Stimulated activated CD8-positive, alpha-beta memory T cell treated with anti-CD3 and anti-CD28 coated beads, Interleukin-4, amount 100 ng/mL, for 48 hours (primary cell): ENCODE measurements at places on chromosomes 3 and 15.

GRCh38 chr15:86538141-86538540 lies 458.5 kb downstream of the AGBL1 start:
- DNase-seq = no peak

- no peak for DNase-seq
Observed at GRCh38 chr3:187957582-187957981, 196.4 kb upstream of the LPP start.

- no peak for DNase-seq
Observed at GRCh38 chr15:58839485-58839884, 68.4 kb downstream of the MINDY2 start.

GRCh38 chr15:59170295-59171066 lies 36.2 kb upstream of the LDHAL6B start:
- no peak for DNase-seq

DNA sequence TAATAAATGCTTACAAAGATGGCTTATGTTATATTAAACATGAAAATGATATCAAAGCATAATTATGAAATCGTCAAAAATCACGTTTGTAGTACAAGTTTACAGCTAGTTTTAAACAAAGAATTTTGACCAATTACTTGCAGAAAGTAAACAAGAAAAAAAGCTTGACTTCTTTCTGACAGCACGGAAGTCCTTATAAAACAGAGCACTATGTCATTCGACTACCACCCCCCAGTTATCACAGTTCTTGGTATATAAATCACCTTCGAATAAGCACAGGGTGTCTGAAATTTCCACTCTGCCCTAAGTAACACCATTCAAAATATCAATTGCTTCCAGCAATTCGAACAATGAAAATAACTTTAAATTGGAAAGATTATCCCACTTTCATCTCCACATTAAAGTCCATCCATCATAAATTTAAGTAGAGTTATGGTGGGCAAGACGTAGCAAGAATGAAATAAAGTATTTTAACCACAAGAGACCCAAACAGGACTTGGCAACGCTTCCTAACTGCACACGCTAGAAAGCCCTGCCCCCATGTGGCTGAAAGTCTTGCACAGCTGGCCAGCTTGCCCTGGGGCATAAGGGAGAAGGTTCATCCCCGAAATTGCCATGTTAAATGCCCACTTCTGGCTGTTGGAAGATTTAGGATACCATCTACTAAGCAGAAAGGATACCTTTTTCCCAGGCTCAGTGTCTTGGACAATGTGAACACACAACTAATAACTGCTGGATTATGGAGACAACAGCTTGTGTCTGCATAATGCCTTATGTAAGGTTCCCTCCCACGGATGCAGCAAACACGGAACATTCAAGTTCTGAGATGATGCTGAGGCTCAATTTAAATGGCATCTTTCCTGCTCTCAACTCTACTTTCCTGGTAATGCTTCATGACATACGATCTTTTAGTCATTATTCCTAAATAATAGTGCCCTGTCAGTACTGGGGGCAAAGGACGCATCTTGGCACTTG lies 116.4 kb upstream of the TJP1 start:
- DNase-seq = no peak

GRCh38 chr3:31704591-31705179 lies 172.0 kb downstream of the STT3B start:
- DNase-seq = peak; percentile 34

GRCh38 chr3:46965151-46965550 lies 11.4 kb downstream of the CCDC12 start:
- DNase-seq = no peak

DNA sequence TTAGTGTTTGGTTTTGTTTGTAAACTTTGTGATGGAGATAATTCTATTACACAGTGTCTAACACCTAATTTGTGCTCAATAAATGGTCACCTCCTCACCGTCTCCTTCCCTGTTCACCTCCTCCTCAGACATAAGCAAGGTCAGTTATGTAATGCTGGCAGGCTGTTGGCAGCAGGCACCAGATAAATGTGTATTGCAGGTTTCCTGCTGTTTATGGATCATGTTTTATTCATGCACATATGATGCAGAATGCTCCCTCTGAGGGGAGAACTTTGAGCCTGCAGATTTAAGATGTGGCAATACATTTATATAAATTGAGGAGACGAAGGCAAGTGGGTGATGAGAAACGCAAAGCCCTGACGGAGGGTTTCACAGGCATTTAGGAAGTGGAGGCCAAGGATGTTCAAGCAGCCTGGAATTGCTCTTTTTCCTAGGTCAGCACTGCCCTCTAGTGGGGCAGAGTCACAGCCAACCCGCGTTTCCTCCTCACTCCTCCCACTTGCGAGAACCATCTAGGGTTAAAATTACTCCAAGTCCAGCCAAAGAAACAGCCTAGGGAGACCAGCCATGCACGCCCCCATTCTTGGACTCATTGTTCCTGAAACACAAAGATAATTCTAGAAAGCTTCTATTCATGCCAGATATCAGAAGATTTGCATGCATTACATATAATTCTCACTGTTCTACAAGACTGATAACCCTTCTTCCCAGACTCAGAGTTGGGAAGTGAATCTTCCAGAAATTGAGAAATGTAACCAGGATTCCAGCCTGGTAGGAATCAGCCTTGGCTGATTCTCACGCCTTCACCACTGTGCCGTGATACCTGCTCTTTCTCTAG lies 228.7 kb downstream of the SLCO3A1 start:
- DNase-seq = peak; percentile 78

- DNase-seq = no peak
Observed at GRCh38 chr3:152331998-152332397, 63.3 kb downstream of the MBNL1 start.

- no peak for DNase-seq
Observed at GRCh38 chr3:42184651-42185443, 81.1 kb downstream of the CCK start.

- no peak for DNase-seq
Observed at GRCh38 chr3:24086617-24087404, 141.7 kb downstream of the NR1D2 start.

DNA sequence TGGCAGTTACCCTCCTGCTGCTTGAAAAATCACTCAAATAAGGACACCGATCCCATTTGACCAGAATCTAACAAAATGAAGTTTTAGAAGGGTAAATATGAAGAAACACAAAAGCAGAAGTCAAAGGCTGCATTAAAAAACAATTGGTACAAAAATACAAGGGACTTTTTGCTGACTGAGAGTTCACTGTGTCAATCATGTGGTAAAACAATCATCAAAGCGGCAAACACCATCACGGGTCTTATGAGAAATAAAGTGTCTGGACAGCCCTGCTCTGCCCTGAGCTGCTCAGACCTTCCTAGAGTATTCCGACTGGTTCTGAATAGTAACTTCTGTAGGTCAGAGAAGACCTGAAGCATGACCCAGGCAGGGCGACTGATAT lies 137.2 kb upstream of the RAD18 start:
- no peak for DNase-seq

GRCh38 chr3:52428151-52429005 lies 16.5 kb downstream of the SEMA3G start:
- DNase-seq = peak; percentile 42

DNA sequence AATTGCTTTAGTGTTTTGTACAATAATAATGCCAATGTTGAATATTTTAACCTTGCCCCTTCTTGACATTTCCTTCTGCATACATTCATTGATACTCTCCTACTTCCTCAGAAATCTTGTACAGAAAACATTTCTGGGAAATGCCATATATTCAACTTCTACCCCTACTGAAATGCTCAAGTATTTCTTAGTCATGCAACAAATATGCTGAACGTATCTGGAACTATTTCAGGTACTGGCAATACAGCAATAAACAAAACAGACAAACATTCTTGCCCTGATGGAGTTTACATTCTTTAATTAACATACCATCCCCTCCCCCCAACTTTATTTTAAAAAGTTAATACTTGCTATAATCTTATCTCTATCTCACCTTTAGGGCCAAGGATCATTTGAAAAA lies 147.2 kb downstream of the STAG1 start:
- no peak for DNase-seq

- no peak for DNase-seq
Observed at GRCh38 chr15:38226608-38227266, 25.9 kb upstream of the SPRED1 start.
